NCI-H146 (cell line): ENCODE measurements at places on chromosomes 7 and 10.

DNA sequence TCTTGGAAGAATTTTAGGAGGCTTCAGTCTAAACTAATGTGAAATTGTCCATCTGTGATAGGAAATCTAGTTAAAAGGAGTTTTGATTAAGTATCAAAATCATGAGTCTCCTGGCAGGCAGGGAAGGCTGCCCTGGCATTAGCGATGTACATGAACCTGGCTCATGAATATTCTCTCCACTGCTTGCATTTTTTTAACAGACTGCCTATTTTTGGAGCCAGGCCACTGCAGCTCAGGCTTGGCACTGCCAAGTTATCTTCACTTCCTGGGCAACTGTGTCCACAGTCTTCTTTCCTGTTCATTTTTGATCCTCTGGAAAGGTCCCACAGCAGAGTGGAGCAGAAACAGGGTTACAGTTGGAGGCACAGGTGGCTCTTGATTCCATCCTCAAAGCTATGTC, 7.0 kb downstream of the GPR26 start:
- DNase-seq = no peak

- DNase-seq = no peak
Measured at GRCh38 chr10:2047679-2048078, 310.4 kb upstream of the ADARB2 start.

DNA sequence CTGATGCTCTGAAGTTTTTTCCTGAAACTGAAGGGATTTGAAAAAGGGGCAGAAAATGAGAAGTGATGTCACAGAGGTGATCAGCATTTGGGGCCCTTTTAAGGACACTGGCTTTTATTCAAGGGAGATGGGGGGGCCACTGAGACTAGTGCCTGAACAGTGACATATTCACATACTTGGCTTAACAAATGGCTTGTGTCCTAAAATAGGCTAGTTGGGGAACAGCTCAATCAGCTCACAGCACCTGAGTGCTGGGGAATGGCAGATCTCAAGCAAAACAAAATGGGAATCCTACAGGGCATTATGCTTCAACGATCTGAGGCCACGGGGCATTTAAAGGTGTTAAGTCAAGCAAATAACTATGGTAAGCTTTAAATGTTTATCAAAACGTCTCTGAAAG, 90.1 kb downstream of the UBE2H start:
- no peak for DNase-seq

DNA sequence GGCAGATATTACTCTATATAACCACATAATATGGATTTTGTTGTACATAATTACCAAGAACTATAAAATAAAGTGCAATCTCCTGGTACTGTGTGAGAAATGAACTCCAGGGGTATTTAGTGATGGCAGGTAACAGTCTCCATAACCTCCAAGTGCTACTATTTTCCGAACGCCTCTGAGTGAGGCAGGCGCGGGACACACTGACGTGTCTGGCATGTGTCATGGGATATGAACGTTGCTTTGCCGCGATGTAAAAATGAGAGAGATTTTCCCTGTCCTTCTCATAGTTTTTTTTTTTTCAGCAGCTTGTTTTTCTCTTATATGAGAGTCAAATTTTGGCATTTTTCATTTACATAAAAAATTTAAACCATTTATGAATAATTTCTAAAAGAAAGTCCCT, 3.6 kb downstream of the ADARB2 start:
- DNase-seq = no peak

- DNase-seq = no peak
Measured at GRCh38 chr10:124200011-124200410, 106.6 kb upstream of the CHST15 start.

- DNase-seq = no peak
Measured at GRCh38 chr7:1894313-1894900, 224.3 kb downstream of the ELFN1 start.

GRCh38 chr10:7306147-7306546, 104.7 kb downstream of the SFMBT2 start:
- no peak for DNase-seq

DNA sequence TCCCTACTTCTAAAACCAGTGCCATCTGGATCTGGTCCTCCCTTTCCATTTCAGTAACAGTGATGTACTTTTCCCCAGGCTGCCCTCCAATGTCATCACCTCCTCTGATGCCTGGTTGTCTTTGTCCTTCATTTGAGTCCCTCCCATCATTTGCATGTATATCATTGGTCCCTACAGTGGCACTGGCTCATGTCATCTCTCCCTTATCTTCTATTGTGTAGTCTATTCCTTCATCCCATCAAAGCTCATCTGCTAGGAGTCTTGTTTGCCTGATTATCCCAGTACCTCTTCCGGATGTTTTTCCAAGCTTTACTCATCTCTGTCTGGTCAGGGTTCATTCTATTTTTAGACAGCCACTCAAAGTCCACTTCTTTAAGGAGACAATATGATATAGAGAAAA, 292.9 kb upstream of the BMPER start:
- no peak for DNase-seq

GRCh38 chr7:63925262-63925625, 73.4 kb upstream of the ZNF722 start:
- DNase-seq = no peak

- DNase-seq = no peak
Measured at GRCh38 chr7:2309889-2310331, 4.3 kb downstream of the SNX8 start.

DNA sequence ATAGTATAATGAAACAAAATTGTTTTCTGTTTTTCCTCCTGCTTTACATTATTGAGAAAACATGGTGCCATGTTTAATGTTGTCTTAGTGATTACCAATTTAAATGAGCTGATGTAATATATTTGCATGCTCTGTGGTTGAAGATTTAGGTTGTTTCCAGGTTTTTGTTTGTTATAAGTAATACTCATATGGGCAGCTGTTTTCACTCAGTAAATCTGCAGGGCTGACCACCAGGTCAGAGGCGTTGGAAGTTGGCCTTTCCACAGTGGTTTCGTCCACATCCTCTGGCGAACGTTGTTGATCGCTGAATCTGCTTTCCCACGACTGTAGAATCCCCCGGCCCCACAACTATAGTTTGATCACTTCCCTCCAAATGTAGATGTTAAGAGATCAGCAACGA, 21.6 kb upstream of the PURB start:
- DNase-seq = no peak

GRCh38 chr7:148787571-148788295, 89.0 kb downstream of the CUL1 start:
- no peak for DNase-seq

DNA sequence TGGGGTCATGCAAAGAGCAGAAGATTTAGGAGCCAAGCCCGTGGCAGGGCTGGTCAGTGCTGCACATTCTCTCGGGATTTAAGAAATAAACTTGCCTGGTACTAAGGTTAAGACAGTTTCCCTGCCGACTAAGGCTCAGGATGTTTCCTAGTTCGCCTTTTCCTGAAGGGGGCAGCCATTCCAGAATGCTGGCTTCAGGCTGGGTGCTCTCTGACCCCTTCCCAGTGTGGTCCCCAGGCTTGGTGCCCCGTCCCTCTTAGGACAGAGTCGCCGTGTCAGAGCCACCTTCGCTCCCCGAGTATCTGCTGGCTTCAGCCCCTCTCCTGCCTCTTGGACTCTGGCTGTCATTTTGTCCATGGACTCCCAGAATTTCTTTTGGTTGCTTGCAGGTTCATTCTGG, 117.2 kb downstream of the ELFN1 start:
- DNase-seq = no peak

- no peak for DNase-seq
Measured at GRCh38 chr10:14562218-14563075, 212.2 kb downstream of the FAM107B start.

DNA sequence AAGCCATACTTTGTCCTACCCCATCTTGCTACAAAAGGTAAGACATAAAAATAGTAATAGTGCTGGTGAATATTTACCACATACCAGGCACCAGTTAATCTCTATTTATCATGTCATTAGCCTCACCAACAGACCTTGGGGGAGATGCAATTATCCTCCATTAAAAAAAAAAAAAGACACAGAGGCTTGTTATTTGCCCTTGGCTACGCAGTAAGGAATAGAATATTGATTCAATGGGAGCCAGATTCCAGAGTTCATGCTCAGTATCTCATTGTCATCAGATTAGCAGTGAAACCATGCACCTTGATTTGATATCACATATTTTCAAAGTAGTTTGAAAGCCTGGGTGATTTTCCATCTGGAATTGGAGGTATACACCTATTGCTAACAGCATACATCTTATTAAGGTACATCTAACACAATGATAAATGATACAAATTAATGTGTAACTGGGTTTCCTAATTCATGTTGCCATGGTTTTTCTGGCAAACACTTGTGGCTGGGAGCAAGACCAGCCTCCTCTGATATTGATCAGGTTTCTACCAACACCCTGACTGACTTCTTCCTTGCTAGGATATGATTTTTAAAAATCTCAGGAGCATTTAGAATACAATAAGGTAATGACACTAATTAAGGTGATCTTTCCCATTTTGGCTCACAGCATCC, 67.1 kb upstream of the PRR15 start:
- peak; percentile 92 for DNase-seq

- no peak for DNase-seq
Measured at GRCh38 chr7:125033506-125033905, 103.9 kb upstream of the POT1 start.

DNA sequence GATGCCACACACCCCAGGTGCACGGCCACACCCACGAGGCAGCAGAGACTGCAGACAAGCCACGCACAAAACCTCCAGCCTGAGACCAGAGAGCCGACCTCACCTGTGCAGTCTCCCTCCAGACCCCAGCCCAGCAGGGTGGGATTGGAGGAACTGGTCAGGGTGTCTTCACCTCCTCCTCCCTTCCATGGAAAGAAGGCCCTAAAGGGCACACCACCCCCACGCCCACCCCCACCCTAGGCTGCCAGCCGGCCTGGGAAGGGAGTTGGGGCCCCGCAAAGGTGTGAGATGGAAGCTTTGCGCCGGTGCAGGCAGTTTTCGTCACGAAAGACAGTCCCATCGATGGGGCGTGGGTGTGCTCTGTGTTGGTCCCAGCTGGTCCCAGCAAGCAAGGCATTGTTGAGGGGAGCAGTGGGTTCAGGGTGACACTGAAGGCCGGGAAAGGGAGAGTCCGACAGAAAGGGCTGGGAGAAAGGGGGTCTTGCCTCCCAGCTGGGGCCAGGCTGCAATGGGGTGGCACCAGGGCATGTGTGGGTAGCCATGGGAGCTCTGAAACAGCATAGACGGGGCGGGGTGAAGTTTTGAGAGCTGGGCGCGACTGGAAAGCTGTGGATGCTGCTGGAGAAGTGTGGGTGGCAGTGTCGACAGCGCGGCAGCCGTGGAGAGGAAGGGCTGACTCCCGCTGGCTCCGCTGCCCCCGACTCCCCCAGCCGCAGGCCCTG, 349.2 kb downstream of the GLRX3 start:
- no peak for DNase-seq

- DNase-seq = no peak
Measured at GRCh38 chr7:86933295-86933845, 126.1 kb downstream of the ELAPOR2 start.

- DNase-seq = no peak
Measured at GRCh38 chr7:28029051-28029450, 151.5 kb downstream of the JAZF1 start.

GRCh38 chr10:98167191-98167590, 32.7 kb downstream of the R3HCC1L start:
- DNase-seq = no peak

DNA sequence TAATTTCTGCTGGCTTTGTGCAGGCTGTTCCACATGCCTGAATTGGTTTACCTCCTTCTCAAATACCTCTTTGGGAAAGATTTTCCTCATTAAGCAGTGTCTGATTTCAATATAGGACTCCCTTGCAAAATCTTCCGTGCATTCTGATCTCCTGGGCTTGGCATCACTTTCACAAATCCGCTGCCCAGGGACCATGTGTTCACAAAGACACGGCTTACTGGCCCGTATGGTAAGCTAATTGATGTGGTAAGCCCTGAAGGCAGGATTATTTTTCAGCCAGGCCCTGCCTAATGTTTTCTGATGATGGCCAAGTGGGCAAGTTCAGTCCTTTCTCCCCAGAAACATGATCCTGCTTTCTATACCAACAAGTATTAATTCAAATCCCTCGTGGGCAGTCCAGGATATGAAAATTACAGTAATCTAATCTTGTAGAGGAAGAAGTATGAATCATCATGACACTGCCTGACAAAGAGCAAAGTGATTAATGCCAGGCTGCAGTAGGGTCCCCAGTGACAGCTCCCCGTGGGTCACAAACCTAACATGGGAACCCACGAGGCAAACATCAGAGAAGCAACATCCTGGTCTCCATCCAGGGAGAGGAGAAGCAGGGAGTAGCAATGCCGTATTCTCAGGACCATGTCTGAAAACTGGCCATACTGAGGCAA, 11.6 kb upstream of the SVIL start:
- DNase-seq = peak; percentile 46
